ENCODE measurements at places on chromosomes 2 and 18.
A peak's percentile ranks its signal among the peaks of the same experiment; 100 is the strongest.

DNA sequence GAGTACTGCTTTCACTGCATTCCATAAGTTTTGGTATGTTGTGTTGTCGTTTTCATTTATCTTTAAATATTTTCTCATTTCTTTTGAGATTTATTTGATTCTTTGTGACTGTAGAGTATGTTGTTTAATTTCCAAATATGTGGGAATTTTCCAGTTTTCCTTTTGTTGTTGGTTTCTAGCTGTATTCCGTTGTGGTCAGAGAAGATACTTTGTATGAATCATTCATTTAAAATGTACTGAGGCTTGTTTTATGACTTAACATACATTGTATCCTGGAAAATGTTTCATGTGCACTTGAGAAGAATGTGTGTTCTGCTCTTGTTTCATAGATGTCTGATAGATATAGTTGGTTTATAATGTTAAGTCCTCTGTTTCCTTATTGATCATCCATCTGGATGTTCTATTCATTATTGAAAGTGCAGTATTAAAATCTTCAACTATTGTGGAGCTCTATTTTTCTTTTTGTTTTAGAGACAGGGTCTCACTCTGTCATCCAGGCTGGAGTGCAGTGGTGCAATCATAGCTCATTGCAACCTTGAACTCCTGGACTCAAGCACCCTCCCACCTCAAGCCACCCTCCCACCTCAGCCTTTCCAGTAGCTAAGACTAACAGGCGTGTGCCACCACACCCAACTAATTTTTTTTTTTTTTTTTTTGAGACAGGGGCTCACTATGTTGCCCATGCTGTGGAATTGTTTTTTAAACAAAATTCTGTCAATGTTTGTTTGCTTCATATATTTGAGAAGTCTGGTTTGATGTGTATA lies 96.8 kb downstream of the TAF4B start:
- DNase-seq = no peak

DNA sequence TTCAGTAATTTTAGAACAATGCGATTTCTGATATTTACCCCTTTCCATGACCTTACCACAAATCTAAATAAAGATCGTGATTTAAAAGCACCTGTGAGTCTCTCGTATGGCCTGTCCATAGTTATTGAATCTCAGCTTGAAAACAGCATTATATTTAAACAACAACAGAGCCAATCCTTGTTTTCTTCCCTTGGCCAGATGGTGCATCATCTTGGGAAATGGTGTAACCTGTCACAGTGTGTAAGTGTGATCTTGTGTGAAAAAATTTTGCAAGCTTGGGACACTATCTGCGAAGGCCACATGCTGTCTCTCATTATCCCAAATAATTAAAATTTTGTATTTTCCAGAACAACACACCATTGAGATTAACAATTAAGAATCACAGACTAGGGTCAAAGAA lies 262.7 kb upstream of the SPHKAP start:
- no peak for DNase-seq

- DNase-seq = peak; percentile 84
Observed at GRCh38 chr18:55589625-55590291, 1.8 kb upstream of the TCF4 start.

GRCh38 chr2:11540148-11540995 lies 6.5 kb downstream of the GREB1 start:
- no peak for DNase-seq

DNA sequence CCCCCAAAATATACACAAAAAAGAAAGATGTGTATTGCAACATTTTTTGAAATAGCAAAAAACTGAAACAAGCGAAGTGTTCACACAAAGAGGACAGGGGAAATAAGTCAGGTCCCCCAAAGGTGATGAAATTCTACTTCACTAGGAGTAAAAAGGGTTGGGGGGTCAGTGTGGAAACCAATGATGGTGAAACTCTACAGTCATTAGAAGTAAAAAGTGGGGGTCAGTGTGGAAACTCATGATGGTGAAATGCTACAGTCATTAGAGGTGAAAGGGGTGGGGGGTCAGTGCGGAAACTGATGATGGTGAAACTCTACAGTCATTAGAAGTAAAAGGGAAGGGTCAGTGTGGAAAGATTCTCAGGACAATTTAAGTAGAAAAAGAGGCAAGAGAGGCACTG lies 298.2 kb downstream of the EIPR1 start:
- DNase-seq = no peak

GRCh38 chr2:25073025-25073424 lies 31.1 kb downstream of the EFR3B start:
- DNase-seq = no peak

- no peak for DNase-seq
Observed at GRCh38 chr18:1746131-1746530, 825.2 kb downstream of the METTL4 start.

- no peak for DNase-seq
Observed at GRCh38 chr2:224111576-224111975, 72.5 kb upstream of the SERPINE2 start.

DNA sequence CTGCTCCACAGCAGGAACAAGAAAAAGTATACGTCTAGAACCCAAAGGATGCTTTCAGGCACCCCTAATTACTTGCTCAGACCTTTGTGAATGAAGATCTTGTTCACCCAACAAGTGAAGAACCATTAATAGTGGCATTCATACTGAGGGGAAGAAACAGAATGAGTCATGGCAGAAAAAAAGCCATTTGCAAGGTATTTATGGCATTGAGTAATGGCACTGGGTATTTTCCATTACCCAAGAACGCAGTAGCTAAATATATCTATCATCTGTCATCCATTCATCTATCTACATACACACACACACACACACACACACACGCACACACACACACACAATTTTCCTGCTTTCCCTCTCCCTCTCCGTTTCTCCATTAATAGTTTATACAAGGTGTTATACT lies 56.4 kb upstream of the XIRP2 start:
- no peak for DNase-seq

DNA sequence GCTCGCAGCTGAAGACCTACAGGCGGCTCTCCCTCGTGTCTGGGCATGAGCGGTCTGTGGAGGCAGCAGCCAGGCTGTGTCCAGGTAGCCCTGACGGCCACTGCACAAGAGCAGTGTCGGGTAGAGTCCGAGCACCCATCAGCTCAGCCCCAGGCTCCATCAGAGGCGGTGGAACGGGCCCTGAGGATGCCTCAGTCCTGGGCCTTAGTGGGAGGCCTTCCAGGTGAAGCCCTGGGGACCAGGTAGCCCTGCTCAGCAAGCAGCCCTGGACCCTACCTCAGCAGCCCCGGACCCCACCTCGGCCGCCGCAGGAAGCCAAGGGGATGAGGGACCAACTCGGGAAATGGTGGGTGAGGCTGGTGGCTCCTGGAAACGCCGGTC lies 21.3 kb upstream of the KLF11 start:
- no peak for DNase-seq

- no peak for DNase-seq
Observed at GRCh38 chr2:8543060-8543382, 138.8 kb upstream of the ID2 start.

GRCh38 chr2:195734395-195734794 lies 77.4 kb downstream of the SLC39A10 start:
- DNase-seq = no peak

DNA sequence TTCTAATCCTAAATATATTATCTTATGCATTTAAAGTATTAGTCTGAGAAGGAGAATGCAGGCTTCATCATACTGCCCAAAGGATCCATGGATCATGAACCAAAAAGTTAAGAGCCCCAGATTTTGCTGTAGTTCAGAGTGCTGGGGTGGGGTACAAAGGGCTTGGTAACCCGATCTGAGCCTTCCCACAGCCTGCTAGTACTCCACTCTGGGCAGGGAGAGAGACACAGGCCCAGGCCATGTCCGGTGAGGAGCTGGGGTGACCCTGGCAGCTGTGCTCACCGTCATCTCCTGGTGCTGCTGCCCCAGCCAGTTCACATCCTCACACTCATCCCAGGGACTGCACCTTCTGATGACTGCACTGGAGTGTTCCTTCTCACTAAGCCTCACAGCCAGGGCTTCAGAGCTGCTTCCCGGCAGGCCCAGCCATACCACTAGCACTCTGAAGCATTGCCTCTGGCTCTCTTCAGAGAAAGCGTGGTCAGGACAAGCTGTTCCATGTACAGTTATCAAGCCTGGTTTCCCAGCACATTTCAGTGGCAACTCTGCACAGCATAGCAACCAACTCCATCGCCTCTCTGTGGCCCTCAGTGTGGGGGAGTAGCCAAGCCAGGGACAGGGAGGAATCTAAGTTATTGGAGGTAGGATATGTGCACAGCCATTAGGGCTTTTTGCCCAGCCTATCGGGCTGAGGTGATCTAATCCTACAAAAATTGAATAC lies 189.0 kb upstream of the CTAGE1 start:
- no peak for DNase-seq

- DNase-seq = no peak
Observed at GRCh38 chr2:229660951-229661350, 53.4 kb downstream of the DNER start.

GRCh38 chr2:214807653-214808052 lies 1.8 kb downstream of the BARD1 start:
- DNase-seq = no peak

GRCh38 chr2:23687713-23688112 lies 239.2 kb downstream of the ATAD2B start:
- DNase-seq = no peak

GRCh38 chr2:190098851-190099250 lies 36.3 kb upstream of the MSTN start:
- DNase-seq = no peak

DNA sequence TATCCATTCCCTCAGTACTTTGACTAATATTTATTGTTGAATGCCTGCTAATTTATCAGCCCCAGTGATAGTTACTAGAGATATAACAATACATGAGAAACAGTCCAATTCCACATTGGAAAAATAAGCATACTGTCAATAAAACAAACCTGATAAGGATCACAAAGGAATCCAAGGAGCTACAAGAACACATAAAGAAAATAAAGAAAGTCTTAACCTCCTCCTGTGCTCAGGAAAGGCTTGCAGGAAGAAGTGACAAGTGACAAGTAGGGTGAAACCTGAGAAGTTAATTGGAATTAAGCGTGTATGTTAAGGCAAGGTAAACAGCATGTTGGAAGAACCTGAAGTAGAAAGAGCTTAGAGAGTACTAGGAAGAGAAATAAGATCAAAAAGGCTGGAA lies 20.3 kb upstream of the ASNSD1 start:
- DNase-seq = no peak

- no peak for DNase-seq
Observed at GRCh38 chr2:234989183-234989701, 37.4 kb downstream of the SH3BP4 start.
